ENCODE measurements at places on chromosomes 3 and 15.

GRCh38 chr15:53586799-53587198, 172.7 kb downstream of the WDR72 start:
- DNase-seq, result no peak

DNA sequence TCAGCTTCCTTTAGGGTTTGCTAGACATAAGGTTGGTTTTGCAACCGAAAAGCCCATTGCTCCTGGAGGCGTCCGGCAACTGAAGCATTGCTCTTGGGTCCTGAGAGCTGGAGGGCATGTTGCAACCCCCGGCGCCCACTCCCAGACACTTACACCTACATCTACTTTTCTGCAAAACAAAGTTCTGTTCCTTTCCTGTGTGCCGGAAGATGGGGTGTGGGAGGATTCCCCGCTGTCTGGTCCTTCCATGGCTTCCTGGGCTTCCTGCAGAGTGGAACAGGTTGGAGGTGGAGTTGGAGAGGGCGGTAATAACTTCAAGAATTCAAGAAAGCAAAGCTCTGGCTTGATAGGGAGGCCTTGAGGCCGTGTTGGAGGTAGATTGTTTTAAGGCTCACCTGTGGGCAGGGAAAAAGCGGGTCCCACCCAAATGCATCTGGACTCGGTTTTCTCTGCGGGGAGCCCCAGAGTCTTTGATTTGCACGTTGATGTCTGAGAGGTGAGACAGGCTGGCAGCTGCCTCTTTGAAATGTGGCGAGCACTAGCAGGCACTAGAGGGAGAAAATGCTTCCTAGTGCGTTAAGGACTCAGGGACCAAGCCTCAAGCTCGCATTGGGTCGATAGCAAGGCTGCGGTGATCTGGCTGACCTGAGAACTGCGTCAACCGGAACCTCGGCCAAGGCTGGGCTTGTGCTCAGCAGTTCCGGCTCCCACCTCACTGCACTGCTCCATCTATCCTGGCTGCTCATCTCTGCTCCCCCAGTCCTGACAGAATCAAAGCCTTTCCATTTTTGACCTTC, 39.5 kb downstream of the NR2F2 start:
- no peak for DNase-seq

GRCh38 chr3:152830245-152830644, 4.7 kb upstream of the P2RY1 start:
- DNase-seq, result no peak

DNA sequence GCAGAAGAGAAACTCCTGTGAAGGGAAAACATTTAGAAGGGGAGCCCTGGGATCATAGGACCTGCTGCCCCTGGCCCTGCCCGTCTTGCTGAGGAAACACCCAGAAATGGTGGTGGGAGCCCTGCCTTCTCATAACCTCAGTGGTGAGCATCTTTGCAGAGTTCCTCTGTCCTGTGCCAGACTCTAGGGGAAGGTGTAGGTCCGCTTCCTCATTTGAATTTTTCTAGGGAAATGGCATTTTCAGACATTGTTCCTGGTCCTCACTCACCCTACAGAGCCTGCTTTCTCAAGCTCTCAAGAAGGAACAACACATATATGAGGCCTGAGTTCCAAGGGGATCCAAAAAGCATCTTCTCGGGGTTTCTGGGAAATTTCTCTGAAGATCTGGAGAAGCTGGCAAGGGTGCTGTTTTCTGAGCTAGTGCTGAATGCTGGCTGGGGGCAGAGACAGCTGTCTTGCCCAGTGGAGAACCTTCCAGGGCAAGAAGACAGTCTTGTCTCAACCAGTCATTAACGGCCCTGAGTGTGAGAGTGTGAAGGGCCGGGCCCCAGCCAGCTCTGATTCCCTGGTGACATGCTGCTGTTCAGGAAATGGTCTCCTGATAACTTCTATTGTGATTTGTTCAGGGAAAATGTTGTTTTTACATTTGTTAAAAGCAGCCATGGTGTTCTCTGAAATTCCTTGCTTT, 283.1 kb upstream of the LRRFIP2 start:
- DNase-seq, result no peak

DNA sequence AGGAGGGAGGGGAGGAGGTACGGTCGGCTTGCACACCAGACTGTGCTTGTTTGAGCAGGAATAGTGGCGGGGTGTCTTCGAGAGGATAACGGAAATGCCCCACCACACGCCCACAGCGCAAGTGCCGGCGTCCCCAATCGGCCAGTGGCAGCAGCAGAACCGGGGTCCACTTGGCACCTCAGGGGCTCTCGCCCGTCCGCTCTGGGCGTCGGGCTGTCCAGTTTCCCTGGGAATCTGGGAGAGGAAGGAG, 53.7 kb downstream of the CCDC54 start:
- DNase-seq, result peak; percentile 65

DNA sequence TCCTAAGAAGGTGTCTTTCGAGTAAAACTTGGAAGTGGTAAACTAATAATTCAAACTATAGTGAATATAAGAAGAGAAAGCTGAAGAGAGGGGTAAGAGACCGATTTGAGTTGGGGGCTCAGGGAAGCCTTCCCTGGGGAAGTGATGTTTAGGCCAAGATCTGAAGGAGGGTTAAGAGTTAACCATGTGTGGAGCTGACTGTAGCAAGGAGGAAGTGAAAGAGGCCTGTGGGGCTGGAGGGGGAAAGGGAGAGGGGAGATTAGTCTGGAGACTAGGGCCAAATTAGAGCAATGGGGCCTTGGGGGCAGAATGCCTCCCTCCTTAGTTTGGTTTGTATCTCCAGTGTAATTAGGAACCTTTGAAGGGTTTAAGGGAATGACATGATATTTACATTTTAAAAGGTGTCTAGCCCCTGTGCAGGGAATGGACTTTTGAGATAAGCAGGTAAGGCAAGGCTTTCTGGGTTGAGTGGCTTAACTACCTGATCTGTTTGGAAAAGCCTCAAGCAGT, 2.2 kb downstream of the ZNF592 start:
- DNase-seq, result no peak

DNA sequence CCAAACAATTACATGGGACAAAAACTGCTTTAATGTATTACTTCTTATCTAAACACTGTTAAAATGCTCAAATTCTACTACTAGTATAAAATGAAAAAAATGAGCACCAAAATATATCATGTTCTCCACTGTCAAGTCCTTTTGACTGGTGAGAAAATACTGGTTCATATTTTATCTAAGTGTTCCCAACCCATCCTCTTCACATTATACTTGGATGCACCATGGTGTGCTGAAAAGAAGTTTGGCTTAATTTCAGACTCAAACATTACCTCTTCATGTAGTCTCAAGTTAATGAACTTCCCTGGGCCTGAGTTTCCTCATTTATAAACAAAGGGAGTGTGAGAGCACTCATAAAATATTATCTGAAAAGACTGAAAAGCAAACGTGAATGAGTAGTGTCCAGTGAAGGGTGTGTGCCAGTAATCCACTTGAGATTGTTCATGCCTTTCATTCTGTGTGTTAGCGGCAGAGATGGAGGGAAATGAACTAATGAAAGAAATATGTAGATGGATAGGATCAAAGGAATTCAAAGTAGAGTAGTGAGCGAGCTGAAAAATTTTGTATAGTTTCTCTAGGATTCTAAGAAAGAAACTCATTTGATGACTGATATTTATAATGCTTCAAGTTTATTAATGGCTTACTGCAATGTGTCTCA, 263.2 kb downstream of the NLGN1 start:
- no peak for DNase-seq

DNA sequence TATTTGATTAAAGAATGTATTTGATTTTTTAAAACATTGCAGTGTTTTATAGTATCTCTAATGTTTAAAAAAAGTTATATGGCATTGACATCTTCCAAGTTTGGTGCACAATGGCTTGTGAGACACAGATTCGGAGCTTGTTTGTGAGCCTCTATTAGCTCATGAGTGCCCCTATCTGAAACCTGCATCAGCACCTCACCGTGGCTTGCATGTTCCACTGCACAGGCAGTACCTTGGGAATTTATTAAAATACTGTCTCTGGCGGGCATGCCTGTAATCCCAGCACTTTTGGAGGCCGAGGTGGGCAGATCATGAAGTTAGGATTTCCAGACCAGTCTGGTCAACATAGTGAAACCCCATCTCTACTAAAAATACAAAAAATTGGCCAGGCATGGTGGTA, 6.8 kb upstream of the RTP2 start:
- no peak for DNase-seq

DNA sequence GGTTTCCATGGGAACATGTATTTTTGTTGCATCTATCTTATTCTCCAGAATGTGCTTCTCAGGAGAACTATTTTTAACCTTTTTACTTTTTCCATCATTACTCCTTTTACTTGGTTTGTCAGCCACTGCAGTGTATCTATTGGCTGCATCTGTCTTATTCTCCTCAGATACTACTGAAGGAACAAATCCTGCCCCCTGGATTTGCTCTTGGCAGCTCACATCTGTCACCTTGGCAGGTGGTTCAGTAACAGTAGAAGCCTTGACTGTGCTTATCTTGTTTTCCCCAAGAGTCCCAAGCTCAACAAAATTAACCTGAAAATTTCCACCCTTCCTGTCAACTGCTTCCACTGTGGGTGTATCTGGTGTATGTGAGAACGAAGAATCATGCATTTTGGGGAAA, 106.0 kb downstream of the MAP4 start:
- no peak for DNase-seq

GRCh38 chr3:185330644-185331043, 32.3 kb upstream of the MAP3K13 start:
- no peak for DNase-seq

Data from hypothalamus (tissue), 51 donors.